ENCODE measurements at places on chromosomes 7 and 10.

GRCh38 chr10:47257396-47258120 lies 42.4 kb upstream of the GDF10 start:
- peak; percentile 59 for DNase-seq

GRCh38 chr7:117281562-117281961 lies 41.3 kb downstream of the WNT2 start:
- DNase-seq, result no peak

DNA sequence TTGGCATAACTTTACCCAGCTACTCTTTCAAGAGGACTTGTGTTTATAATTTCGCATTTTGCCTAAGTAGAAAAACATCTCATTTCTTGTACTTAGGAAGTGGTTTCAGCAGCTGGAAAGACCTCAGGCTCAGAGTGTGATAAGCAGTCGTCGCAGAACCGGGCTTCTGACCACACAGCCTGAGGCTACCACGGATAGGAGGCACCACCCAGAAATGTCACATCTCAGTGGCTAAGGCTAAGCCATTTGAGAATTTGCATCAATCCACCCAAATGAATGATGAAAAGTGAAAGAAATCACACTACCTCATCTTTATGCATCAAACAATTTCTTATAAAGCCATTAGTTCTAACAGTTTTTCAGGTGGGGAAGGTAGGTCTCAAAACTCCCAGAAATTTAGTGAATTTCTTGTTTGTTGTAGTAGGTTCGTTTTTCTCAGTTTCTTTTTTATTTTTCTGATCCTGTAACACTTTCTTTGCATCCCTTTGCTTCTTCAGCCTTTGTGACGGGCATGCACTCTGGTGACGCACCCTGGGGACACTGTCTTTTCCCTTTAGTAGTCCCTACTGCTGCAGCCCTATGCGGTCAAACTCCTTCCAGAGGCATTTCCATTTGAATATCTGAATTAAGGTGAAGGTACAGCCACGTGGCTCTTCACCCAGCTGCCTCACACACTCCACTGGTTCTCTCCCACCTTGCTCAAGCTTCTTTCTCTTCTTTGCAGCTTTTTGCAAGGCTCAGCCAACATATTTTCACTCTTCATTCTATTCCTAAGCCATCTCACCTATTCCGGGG lies 68.5 kb downstream of the MAP3K8 start:
- DNase-seq, result peak; percentile 61

DNA sequence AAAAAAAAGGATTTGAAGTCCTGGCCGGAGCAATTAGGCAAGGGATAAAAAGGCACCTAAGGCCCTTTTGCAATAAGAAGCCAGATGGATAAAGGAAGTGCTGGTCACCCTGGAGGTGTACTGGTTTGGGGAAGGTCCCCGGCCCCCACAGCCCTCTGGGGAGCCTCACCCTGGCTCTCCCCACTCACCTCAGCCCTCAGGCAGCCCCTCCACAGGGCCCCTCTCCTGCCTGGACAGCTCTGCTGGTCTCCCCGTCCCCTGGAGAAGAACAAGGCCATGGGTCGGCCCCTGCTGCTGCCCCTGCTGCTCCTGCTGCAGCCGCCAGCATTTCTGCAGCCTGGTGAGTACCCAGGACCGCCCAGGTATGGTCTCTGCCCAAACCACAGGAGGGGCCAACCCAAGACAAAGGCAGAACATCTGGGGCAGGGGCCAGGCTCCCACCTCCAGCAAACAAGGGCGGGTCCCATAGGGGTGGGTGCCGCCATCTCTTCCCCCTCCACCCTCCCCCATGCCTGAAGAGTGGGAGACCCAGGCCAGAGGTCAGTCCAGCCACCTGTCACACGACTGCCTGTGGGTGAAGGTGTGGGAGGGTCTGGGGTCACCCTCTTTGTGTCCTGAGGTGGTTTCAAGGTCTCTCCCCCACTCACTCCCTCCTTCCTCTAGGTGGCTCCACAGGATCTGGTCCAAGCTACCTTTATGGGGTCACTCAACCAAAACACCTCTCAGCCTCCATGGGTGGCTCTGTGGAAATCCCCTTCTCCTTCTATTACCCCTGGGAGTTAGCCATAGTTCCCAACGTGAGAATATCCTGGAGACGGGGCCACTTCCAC lies at the start of gene PILRB:
Gene PILRB (plus strand): TSS at position 91 of the 830 bp plus-strand sequence. CDS start 186 bp downstream, at position 277.
- no peak for DNase-seq

- no peak for DNase-seq
Observed at GRCh38 chr7:34332006-34332405, 326.0 kb upstream of the NPSR1 start.

DNA sequence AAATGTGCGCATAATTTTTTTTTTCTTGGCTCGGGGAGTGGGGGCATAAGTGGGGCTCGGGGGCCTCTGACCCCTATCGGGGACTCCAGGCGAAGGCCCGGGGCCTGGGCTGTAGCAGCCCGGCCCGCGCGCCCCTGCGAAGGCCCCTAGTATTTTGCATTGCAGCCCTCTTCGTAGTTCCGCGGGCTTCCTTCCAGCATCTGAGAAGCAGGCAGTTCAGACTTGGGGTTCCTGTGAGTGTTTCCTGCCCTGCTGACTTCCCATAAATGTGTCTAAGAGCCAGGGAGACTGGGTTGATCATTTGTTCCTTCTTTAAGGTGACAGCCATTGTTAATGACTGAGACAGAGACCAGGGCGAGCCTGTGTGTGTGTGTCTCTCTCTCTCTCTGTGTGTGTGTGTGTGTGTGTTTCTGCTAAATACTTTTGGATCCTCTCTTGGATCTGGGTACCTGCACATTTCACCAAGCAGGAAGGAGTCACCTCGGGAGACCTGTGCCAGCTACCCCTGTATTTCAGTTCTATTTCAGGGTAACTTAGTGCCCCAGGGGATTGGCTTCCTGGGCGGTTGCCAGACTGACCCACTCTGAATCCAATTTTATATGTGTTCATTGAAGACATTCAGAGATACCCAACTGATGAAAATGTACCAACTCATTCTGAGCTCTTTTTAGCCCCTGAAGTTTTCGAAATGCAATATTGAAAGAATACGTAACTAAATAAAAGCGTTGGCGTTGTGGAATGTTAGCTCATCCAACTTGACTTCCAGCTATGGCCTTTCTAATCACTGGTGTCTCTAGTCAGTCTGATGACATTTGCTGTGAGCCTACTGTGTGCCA lies 805 bp downstream of the MSRB2 start:
- peak; percentile 54 for DNase-seq

- DNase-seq, result no peak
Observed at GRCh38 chr7:107999779-108000560, 3.0 kb downstream of the LAMB1 start.

GRCh38 chr7:41816111-41816510 lies 113.2 kb upstream of the INHBA start:
- no peak for DNase-seq

DNA sequence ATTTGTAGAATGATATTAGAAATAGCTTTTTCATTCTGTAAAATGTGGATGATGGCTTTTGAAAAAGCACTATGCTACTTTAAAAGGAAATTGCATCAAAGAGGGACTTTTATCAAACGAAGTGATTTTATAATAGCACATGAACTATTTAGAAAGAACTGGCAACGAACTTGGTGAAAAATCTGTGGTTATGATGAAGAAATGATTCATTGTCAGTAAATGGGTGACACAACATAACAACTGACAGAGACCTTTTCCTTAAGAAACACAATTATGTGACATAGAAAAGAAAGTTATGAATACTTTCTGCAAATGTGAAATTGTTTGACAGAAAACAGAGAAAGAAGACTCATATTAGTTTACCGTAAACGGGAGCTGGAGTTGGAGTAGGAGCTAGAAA lies 60.7 kb upstream of the LAMB4 start:
- no peak for DNase-seq

DNA sequence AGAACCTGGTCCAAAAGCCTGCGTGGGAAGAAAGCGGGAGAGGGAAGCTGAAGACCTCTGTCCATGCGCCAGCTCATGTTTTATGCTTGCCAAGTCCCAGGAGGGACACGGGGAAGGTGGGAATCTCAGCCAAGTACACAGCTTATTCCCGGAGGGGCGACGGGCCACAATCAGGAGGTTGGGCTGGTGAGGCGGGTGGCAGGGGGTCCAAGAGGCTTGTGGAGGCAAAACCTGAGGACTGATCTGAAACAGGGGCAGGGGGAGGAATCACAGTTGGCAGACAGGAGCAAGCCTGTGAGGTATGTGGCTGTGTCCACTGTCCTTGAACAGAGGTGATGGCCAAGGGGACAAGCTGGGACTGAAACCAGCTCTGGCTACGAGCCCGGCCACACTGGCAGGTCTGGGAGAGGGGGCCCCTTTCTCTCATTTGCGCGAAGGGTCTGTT lies 38.0 kb upstream of the LEP start:
- DNase-seq, result no peak

DNA sequence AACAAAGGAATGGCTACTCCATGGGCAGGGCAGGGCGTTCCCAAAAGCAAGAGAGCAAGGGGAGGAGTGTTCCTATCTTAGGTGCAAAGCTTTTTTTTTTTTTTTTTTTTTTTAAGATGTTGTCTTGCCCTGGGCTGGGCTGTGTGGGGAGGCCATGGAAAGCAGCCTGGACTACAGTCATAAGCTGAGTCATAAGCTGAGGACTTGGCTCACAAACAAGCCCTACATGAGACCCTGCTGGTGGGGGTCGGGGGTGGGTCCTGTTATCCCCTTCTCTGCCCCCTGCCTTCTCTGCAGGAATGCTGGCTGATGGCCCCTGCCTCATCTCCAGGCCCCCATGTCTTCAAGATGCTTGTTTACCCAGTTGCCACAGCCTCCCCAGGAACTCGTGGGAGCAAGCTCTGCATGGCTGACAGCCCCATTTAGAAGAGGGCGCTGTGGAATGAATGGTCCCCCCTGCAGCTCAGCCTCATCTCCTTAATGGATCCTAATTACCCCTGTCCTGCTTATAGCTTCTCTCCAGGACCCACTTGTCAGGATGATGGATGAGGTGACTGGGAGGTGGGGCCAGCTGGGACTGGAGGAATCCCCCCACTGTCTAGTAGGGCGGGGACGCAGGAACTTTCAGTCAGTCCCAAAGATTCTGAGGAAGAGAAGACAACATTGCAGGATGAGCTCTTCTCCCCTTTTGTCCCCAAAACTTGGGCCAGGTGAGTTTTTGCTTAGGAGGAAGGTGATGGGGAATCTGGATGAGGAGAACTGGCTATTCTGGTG lies 340.8 kb upstream of the PODXL start:
- DNase-seq, result no peak

- no peak for DNase-seq
Observed at GRCh38 chr10:91167406-91167805, 53.1 kb upstream of the PCGF5 start.

DNA sequence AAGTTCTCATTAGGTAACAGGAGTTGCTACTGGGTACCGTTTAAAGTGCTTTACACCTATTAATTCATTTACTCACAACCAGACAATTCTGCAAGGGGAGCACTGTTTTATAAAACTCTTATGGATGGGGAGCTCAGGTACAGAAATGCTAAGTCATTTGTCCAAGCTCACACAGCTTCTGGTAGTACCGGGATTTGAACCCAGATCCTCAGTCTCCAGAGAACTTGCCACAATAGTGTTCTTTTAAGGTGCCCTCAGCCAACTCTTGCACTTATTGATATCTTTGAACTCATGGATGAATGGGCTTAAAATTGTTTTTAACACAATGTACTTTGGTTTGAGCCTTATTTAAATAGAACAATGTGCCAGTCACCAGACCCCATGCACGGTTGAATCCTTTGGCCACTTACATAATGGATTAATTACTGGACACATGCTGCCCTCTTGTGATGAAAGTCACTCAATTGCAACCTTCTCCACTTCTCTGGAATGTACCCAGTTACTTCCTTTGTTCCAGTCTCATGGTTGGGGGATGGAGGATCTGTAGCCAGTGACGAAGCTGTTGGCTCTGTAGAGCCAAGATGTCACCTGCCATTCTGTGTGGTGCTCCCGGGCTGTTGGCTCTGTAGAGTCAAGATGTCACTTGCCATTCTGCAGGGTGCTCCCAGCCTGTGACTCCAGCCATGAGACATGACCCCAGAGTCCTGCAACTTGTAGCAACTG lies 65.6 kb downstream of the NOD1 start:
- peak; percentile 58 for DNase-seq

DNA sequence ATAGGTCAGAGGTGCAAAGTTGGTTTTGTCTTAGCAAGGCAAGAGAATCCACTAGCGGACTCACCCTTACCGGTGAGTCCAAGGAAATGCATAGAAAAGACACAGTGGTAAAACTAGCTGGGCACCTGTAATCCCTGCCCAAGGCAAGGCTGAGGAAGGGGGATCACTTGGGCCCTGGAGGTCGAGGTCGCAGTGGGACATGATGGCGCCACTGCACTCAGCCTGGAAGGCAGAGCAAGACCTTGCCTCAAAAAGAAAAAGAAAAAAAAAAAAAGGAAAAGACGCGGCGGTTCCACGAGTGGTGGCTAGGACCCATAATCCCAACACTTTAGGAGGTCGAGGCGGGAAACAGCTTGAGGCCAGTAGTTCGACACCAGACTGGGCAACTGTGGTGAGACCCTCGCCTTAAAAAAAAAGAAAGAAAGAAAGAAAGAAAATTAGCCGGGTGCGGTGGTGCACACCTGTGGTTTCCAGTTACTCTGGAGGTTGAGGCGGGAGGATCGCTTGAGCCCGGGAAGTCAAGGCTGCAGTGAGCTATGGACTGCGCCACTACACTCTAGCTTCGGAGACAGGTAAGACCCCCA lies 820 bp upstream of the OTUD1 start:
- DNase-seq, result no peak

GRCh38 chr7:69211336-69211735 lies 386.9 kb upstream of the AUTS2 start:
- no peak for DNase-seq

- DNase-seq, result no peak
Observed at GRCh38 chr10:47457826-47458225, 26.1 kb downstream of the ANXA8 start.

- DNase-seq, result no peak
Observed at GRCh38 chr10:94349327-94349726, 13.4 kb downstream of the NOC3L start.

- DNase-seq, result no peak
Observed at GRCh38 chr7:115356139-115356746, 434.3 kb downstream of the MDFIC start.

DNA sequence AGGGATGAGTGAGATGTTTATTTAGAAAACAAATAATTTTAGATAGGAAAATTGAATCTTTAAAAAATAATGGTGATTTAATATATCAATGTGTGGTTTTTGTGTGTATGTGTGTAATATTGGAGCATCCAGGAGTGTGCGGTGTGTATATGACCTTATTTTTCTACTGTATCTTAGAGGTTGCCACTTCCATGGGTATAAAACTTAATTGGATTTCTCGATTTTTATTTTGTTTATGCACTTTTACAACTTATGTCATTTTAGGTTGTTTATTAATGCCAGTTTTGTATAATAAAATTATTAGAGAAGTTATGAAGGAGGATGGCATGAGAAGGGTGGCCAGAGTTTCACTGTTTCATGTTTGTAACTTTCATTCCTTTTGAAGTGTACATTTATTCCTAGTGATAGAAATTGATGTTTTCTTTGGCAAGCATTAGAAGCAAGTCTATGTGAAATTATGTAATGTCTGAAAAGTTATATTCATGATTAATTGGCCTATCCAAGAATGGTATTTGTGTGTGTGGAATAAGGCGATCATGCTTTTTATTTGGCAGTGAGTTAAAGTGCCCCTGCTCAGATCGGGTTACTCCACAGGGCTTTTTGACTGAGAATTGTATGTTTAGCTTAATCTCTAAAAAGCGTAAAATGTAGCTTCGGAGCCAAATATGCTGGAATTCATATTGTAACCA lies 110.3 kb downstream of the KAT6B start:
- DNase-seq, result no peak

Measured in CD4-positive, alpha-beta T cell treated with Interleukin-10 for 1 hour (primary cell).